Stimulated activated CD8-positive, alpha-beta memory T cell treated with anti-CD3 and anti-CD28 coated beads, Interleukin-4, amount 100 ng/mL, for 1 hour (primary cell): ENCODE measurements at places on chromosomes 3 and 15.

- DNase-seq = no peak
These were observed 46.3 kb downstream of the FMN1 start for GRCh38 chr15:33148129-33148751.

- no peak for DNase-seq
These were observed 42.9 kb upstream of the ROPN1 start for GRCh38 chr3:124034844-124035152.

- no peak for DNase-seq
These were observed 33.3 kb downstream of the MAPK6 start for GRCh38 chr15:52052066-52052935.

GRCh38 chr15:76200083-76200465 is 111.2 kb downstream of the ETFA start:
- DNase-seq = no peak

DNA sequence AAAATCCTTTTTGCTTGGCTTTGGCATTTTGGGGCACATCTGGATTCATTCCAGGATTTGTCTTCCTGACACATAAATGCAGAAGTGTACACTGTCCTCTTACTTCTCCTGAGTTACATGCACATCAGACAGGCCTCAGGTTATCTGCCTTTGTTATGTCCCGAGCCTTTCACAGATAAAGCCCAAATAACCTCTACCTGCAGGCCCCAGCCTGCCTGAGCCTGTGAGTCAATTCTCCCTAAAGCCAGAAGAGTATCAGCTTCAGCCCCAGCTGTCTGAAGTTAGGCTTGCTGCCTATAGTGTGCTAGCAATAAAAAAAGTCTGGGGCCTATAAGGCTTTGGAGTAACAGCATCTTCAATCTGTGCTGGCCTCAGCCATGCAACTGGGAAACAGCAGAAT is 17.7 kb upstream of the GSK3B start:
- DNase-seq = no peak

DNA sequence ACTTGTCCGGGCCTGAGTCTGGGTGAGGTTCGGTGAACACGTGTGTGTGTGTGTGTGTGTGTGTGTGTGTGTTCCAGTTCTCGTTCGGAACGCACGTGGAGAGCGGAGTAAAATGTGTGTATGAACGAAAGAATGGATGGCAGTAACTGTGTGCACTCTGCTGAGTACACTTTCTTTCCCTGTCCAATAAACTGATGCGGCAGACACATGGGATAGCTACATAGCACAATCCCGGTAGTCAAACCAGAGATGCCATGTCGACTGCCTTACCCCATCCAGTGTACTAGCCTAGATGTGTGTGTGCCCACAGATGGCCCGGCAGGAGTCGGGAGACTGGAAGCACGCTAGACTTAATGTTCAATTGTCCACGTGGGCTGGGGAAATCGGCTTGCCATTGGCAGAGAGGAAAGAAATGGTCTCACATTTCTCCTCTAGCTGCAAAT is 507 bp upstream of the GOLIM4 start:
- no peak for DNase-seq

DNA sequence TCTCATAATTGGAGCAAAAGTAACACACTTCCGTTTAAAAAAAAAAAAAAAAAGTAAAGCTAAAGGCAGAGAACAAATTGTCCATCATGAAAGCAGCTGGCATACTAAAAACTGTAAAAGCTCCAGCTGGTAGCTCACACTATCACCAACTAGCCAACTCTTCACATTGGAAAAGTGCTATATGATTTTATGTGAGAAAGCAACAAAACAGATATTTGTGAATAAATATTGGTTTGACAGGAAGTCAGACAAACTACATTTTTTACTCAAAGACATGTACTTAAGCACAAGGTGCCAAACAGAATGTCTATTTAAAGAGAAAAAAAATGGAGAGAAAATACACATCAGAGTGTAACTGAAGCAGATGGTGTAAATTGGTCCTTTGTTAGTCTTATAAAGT is 231.2 kb upstream of the CADM2 start:
- no peak for DNase-seq

GRCh38 chr15:96585484-96586386 is 255.2 kb downstream of the NR2F2 start:
- no peak for DNase-seq

- DNase-seq = no peak
These were observed 472.2 kb upstream of the DPPA4 start for GRCh38 chr3:109809513-109809912.
